ENCODE measurements at places on chromosomes 11 and 22. TPM values are rescaled to one million over a fixed set of nuclear protein-coding genes. Genes with fewer than 3 reads are reported as not detected.

PLAAT4 gene
- total RNA-seq, result 150 TPM

FOLR1 gene
- 134 TPM for total RNA-seq

DNA sequence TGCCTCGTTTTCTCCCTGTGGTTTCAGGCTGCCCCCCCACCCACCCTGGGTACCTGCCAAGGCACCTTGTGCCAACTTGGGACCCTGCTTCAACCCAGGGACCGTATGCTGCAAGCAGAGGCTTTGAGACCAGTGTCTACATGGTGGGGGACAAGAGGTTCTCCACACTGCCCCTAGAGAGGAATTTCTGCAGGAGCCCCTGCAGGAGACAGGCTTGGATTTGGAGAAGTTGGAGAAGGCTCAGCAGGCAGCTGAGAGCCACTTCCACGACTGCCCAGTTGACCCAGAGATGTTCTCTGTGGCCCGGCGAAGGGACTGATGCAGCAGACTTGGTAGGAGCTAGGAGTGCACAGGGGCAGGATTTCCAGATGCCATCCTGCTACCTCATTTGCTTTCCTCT lies 20.1 kb upstream of the NNMT start:
- no peaks in the 10 kb centered on the region for H3K36me3 ChIP-seq
- H3K4me3 ChIP-seq, result no peak overlapping the region
- H3K27me3 ChIP-seq, result no peaks in the 10 kb centered on the region
- no peak overlapping the region for H3K27ac ChIP-seq
- H3K4me1 ChIP-seq, result peaks cover 12% of the 10 kb centered on the region

RTN4RL2 gene
- 4.8 TPM for total RNA-seq

OR51B2 gene
- not detected for total RNA-seq

DNA sequence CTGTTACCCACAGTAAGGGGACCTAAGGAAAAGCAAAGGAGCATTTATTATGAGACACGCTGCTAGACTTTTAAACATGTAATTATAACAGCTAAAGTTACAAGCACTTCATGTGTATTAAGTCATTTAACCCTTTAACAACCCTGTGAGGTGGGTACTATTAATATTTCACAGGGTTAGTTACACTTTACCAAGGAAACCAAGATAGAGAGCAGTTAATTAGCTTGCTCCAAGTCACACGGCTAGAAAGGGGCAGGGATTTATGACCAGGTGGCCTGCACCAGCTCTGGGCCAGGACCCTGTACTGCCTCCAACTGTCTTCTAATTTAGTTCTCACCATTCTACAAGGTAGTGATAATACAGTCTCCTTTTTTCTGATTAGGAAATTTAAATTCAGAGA lies 74.9 kb downstream of the RPL27A start:
- no peaks in the 10 kb centered on the region for H3K27me3 ChIP-seq
- H3K4me3 ChIP-seq, result no peak overlapping the region
- peaks cover 46% of the 10 kb centered on the region for H3K4me1 ChIP-seq
- H3K27ac ChIP-seq, result no peak overlapping the region
- H3K36me3 ChIP-seq, result no peaks in the 10 kb centered on the region
- no peak for DNase-seq

HPX gene
- total RNA-seq, result 1.7 TPM

ASCL2 gene
- 1.7 TPM for total RNA-seq
